ENCODE measurements at places on chromosomes 3 and 15.

DNA sequence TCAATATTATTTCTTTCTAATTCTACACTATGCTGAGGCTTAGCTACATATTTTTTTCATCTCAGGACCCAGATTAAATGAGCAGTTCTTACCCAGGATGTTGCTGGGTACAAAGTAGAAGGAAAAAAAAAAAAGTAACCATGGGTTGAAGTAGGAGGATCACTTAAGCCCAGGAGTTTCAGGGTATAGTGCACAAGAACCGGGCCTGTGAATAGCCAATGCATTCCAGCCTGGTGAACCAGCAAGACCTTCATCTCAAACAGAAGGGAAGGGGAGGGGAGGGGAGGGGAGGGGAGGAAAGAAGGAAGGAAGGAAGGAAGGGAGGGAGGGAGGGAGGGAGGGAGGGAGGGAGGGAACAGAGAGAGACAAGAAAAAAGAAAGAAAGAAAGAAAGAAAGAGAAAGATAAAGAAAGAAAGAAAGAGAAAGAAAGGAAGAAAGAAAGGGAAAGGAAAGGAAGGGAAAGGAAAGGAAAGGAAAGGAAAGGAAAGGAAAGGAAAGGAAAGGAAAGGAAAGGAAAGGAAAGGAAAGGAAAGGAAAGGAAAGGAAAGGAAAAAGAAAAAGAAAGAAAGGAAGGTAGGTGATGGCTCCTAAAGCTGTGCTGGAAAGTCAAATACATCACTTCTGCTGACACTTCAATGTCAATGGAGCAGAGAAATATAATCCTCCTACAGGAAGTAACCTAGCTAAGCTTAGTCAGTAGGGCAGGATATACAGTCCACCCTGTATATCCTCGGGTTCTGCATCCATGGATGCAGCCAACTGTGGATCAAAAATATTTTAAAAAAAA lies 206.8 kb upstream of the TGFBR2 start:
- no peak for DNase-seq

DNA sequence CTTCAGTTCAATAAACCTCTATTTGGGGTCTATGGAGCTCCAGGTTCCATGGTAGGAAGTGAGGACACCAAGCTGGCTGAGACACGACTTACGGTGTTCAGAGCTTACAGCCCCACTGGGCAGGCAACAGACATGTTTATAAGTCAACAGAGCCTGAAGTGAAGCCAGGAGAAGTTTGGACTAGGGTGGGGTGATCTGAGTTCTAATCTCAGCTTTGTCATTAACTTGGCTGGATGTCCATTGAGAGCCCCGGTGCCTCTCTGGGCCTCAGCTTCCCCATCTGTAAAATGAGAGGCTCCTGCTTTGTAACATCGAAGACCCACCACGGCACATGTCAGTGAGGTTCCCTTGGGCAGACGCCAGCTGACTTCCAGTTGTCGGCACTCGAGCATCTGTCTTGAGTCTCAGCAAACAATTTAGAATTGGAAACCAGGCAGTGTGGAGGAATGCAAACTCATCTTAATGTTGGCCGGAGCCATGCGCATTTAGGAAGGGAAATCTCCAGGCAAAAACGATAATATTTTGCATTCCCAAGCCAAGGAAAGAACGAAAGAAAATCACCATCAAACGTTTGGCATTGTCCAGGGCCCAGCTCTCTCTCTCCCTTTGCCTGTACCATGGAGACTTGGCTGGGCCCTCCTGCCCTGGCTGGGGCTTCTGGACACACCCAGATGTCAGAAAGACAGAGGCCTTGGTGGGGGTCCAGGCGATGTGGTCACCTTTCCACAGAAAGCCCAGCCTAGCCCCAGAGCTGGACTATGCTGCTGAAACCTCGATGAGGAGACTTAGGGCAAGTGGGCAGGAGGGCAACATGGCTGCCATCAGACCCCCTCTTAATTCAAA lies 18.4 kb downstream of the ITGA11 start:
- no peak for DNase-seq

- DNase-seq, result no peak
Observed at GRCh38 chr3:195093731-195094130, 177.2 kb downstream of the XXYLT1 start.

DNA sequence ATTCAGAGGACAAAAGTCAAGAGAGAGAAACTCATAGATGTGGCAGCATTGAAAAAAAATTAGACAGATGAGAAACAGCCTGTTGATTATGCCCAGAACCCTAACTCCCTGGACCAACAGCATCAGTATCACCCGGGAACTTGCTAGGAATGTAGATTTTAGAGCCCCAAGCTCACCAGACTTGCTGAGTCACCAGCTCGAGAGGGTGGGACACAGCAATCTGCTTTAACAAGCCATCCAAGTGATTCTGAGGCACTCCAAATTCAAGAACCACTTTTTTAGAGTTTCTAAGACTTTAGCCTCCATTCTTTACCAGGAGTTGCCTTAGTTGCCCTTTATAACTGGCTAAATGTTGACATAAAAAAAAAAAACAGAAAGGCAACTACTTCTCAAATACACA lies 70.9 kb downstream of the CGGBP1 start:
- DNase-seq, result no peak

- no peak for DNase-seq
Observed at GRCh38 chr3:126338790-126339288, 18.4 kb downstream of the KLF15 start.

DNA sequence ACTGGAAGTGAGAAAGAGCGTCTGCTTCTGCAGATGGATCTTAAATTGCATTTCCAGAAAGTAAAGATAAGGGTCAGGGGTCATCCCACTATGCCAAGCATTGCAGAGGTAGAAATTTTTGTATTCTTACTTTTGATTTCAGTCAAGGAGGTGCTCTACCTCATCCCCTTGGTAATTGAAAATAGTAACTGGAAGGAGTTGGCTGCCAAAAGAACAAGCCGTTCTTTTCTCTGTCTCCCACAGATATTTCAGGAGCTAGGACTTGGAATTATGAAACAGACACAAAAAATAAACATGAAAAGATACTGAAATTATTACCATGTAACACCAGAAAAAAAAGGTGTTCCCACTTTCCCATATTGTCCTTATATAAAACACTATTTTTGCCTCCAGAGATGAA lies 309.9 kb upstream of the UMPS start:
- no peak for DNase-seq

DNA sequence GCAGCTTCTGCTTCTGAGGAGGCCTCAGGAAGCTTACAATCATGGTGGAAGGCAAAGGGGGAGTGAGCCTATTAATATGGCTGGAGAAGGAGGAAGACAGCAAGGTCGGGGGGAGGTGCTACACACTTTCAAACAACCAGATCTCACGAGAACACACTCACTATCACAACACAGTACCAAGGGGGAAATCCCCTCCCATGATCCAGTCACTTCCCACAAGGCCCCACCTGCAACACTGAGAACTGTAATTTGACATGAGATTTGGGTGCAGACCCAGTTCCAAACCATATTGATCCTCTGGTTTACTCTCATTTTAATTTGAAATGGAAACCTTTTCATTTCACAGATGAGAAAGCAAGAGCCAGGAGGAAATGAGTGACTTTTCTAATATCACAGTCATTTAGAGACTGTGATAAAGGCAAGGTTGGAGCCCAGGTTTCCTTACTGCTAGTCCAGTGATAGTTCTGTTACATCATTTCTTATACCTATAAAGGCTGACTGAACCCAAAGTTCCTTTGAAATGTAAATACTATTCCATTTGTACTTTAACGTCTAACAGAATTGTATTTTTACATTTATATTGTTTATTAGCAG lies 105.8 kb upstream of the GAP43 start:
- no peak for DNase-seq
